ENCODE measurements at places on chromosomes 1 and 21. TPM values are rescaled to one million over a fixed set of nuclear protein-coding genes. Genes with fewer than 3 reads are reported as not detected.

DNA sequence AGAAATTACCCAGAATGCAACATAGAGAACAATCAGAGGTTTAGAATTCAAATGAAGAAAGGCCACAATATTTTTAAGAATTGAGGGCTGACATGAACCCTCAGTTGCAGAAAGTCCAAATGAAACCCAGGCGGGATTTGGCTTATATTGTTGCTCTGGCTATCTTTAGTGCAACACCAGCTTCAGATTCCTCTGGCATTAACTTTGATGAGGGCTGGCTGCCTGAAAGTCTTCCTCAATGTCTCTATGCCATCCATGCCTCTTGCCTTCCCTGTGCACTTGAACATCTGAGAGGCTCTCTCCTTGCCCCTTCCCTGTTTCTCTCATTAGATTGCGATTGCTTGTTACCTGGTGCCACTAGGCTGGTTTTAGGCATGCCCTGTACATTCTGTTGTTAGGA, 31.2 kb upstream of the DPT start:
- DNase-seq, result no peak

The OR2T11 gene
- total RNA-seq, result not detected

GRCh38 chr1:53580739-53581475, 121.7 kb downstream of the DMRTB1 start:
- no peak for DNase-seq

The MAP3K21 gene
- 9.2 TPM for total RNA-seq

Measured in lower lobe of right lung (tissue), 2 donors.